ENCODE measurements at places on chromosomes 4 and X. TPM values are rescaled to one million over a fixed set of nuclear protein-coding genes. Genes with fewer than 3 reads are reported as not detected.

GRCh38 chr4:147339100-147339499 lies 141.8 kb upstream of the EDNRA start:
- H3K27me3 ChIP-seq, result no peaks in the 10 kb centered on the region
- DNase-seq, result no peak
- no peak overlapping the region for H3K27ac ChIP-seq
- no peaks in the 10 kb centered on the region for H3K36me3 ChIP-seq

DNA sequence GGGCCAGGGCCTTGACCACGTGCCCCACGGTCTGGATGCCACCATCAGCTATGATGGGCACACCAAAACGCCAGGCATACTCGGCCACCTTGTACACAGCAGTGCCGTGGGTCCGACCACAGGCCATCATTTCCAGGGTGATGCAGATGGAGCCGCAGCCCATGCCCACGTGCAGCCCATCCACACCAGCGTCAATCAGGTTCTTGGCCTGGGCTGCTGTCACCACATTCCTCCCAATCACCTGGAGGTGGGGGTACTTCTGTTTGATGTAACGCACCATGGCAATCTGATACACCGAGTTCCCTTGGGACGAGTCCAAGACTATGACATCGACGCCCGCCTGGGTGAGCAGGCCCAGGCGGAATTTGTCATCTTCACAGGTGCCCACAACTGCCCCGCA lies 221.2 kb upstream of the ATP6AP2 start:
- no peak overlapping the region for H3K4me3 ChIP-seq
- H3K4me1 ChIP-seq, result no peaks in the 10 kb centered on the region
- no peaks in the 10 kb centered on the region for H3K27me3 ChIP-seq

- H3K27ac ChIP-seq, result no peak overlapping the region
- DNase-seq, result no peak
- no peaks in the 10 kb centered on the region for H3K36me3 ChIP-seq
- H3K4me1 ChIP-seq, result no peaks in the 10 kb centered on the region
- no peaks in the 10 kb centered on the region for H3K27me3 ChIP-seq
Observed at GRCh38 chr4:142663828-142664227, 182.3 kb downstream of the INPP4B start.

DNA sequence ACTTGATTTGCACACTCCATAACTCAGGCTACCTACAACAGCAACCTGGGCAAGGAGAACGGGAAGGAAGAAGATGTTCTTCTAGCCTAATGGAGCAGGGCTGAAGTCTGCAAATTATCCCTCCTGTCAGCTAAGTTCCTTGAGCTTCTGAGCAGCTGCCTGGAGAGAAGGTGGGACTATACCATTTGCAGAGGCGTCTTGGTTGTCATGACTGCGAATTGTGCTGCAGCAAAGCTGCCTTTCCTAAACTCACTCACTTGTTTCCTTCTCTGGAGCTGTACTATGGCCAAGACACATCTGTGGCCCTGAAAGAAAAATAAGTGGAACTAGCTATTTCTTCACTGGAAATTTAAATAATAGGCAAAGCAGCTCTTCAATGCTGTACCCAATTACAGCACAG lies 682.4 kb upstream of the GRIA3 start:
- H3K4me1 ChIP-seq, result no peaks in the 10 kb centered on the region
- no peaks in the 10 kb centered on the region for H3K36me3 ChIP-seq
- no peak for DNase-seq

- no peak for DNase-seq
- no peak overlapping the region for H3K27ac ChIP-seq
- H3K4me1 ChIP-seq, result no peaks in the 10 kb centered on the region
Observed at GRCh38 chr4:165058666-165059065, 5.0 kb downstream of the TRIM75 start.

- H3K4me1 ChIP-seq, result no peaks in the 10 kb centered on the region
- no peaks in the 10 kb centered on the region for H3K27me3 ChIP-seq
- H3K36me3 ChIP-seq, result no peaks in the 10 kb centered on the region
- H3K27ac ChIP-seq, result peak overlapping the region; percentile 34
Observed at GRCh38 chrX:111354496-111354895, 57.5 kb downstream of the DCX start.

GRCh38 chr4:185304944-185305690 lies 90.6 kb downstream of the LRP2BP start:
- H3K27me3 ChIP-seq, result no peaks in the 10 kb centered on the region
- no peaks in the 10 kb centered on the region for H3K36me3 ChIP-seq
- H3K4me1 ChIP-seq, result no peaks in the 10 kb centered on the region
- H3K27ac ChIP-seq, result no peak overlapping the region
- DNase-seq, result no peak

DNA sequence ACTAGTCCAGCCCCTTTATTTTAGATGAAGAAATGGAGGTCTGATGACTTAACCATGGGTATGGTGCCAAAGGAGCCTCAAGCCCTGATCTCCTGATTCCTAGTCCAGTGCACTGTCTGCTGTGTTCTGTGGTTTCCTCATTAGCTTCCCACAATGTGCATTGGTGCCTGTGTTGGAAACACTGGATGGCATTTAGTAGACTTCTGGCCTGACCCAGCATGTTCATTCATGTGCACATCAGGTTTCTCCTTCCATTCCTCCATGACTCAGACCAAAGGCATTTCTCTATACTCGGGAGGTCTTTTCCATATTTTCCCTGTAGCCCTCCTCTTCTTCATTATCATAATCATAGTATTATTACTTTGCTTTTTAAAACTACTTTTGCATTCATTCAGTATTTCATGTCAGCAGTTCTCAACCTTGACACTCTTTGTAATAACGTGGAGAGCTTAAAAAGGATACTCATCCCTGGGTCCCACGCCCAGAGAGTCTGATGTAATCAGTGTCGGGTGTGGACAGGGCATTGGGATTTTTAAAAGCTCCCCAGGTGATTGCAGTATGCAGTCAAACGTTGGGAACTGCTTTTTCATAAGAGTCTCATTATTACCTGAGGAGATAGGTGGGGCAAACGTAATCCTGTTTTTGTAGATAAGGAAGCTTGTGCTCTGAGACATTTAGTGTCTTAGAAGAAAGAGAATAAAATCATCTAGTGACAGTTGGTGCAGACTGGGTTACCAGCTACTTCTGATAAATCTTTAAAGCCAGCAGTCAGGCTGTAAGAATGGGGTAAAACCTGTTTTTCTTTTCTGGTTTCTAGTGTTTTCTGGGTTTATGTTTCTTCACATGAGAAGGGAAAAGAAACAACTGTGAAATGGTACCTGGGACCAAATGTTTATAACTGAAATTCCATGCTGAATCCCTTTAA lies 40.9 kb upstream of the XK start:
- H3K27ac ChIP-seq, result no peak overlapping the region
- H3K4me3 ChIP-seq, result no peak overlapping the region
- no peak for DNase-seq
- no peaks in the 10 kb centered on the region for H3K36me3 ChIP-seq
- no peaks in the 10 kb centered on the region for H3K4me1 ChIP-seq

GRCh38 chr4:123649645-123650391 lies 253.2 kb downstream of the SPRY1 start:
- H3K4me3 ChIP-seq, result no peak overlapping the region
- no peak for DNase-seq
- peak overlapping the region; percentile 83 for H3K27ac ChIP-seq
- H3K36me3 ChIP-seq, result no peaks in the 10 kb centered on the region
- peaks cover 5% of the 10 kb centered on the region for H3K4me1 ChIP-seq
- H3K27me3 ChIP-seq, result no peaks in the 10 kb centered on the region

GRCh38 chrX:130738638-130739195 lies 164.3 kb downstream of the ENOX2 start:
- no peaks in the 10 kb centered on the region for H3K36me3 ChIP-seq
- peaks cover 16% of the 10 kb centered on the region for H3K27me3 ChIP-seq
- H3K27ac ChIP-seq, result no peak overlapping the region
- H3K4me3 ChIP-seq, result no peak overlapping the region

GRCh38 chr4:173170182-173170778 lies 1.7 kb downstream of the GALNT7 start:
- H3K4me1 ChIP-seq, result peaks cover 8% of the 10 kb centered on the region
- DNase-seq, result no peak
- no peaks in the 10 kb centered on the region for H3K36me3 ChIP-seq
- no peaks in the 10 kb centered on the region for H3K27me3 ChIP-seq
- H3K27ac ChIP-seq, result peak overlapping the region; percentile 97
- peak overlapping the region; percentile 86 for H3K4me3 ChIP-seq

GRCh38 chr4:110062166-110062565 lies 136.2 kb downstream of the ELOVL6 start:
- no peaks in the 10 kb centered on the region for H3K36me3 ChIP-seq
- no peaks in the 10 kb centered on the region for H3K27me3 ChIP-seq
- H3K27ac ChIP-seq, result no peak overlapping the region
- DNase-seq, result no peak
- no peaks in the 10 kb centered on the region for H3K4me1 ChIP-seq

- H3K27me3 ChIP-seq, result no peaks in the 10 kb centered on the region
- no peak for DNase-seq
- no peaks in the 10 kb centered on the region for H3K4me1 ChIP-seq
- H3K4me3 ChIP-seq, result no peak overlapping the region
- H3K36me3 ChIP-seq, result no peaks in the 10 kb centered on the region
- no peak overlapping the region for H3K27ac ChIP-seq
Observed at GRCh38 chr4:85703096-85703495, 228.1 kb downstream of the ARHGAP24 start.

- H3K27ac ChIP-seq, result no peak overlapping the region
- no peak overlapping the region for H3K4me3 ChIP-seq
- no peak for DNase-seq
- no peaks in the 10 kb centered on the region for H3K27me3 ChIP-seq
- no peaks in the 10 kb centered on the region for H3K4me1 ChIP-seq
Observed at GRCh38 chr4:154519214-154519613, 27.6 kb upstream of the DCHS2 start.

- H3K4me3 ChIP-seq, result no peak overlapping the region
- no peaks in the 10 kb centered on the region for H3K27me3 ChIP-seq
- no peaks in the 10 kb centered on the region for H3K4me1 ChIP-seq
- H3K27ac ChIP-seq, result no peak overlapping the region
Observed at GRCh38 chr4:6362243-6362885, 92.7 kb downstream of the WFS1 start.

DNA sequence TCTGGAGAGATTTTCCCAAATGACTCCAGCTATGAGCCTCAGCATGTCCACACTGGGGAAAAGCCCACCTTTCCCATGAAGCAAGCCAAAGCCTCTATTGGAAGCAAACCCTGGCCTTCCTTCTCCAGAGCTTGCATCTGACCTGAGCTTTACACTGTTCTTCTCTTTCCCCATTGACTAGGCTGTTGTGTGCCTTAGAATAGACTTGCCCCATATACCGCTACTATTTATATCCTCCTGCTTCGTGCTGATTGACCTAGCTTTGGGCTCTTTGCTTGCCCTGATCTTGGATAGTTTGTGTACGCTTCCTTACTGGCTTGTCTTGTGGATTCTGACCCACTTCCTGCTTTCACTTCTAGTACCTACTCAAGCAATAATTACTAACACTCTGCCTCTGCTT lies 30.9 kb downstream of the FAM9B start:
- no peaks in the 10 kb centered on the region for H3K36me3 ChIP-seq
- no peak overlapping the region for H3K27ac ChIP-seq
- H3K4me1 ChIP-seq, result no peaks in the 10 kb centered on the region
- DNase-seq, result no peak

DNA sequence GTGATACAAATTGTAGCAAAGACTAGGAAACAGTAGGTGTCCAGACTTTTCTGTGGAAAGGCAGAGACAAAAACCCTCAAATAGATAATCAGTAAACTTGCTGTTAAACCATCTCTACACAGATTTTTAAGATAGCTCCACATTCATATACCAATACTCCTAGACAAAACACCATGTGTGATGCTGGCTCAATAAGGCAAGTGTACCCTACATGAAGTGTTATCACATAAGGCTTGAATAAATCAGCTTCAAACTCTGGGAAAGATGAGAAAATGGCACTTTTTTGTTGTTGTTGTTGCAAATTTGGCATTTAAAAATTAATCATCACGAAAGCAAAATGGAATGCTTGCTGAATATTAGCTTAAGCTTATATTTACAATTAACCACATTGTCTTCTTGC lies 45.1 kb downstream of the DRD5 start:
- H3K4me3 ChIP-seq, result no peak overlapping the region
- no peak for DNase-seq
- H3K4me1 ChIP-seq, result no peaks in the 10 kb centered on the region
- no peaks in the 10 kb centered on the region for H3K36me3 ChIP-seq
- no peak overlapping the region for H3K27ac ChIP-seq

DNA sequence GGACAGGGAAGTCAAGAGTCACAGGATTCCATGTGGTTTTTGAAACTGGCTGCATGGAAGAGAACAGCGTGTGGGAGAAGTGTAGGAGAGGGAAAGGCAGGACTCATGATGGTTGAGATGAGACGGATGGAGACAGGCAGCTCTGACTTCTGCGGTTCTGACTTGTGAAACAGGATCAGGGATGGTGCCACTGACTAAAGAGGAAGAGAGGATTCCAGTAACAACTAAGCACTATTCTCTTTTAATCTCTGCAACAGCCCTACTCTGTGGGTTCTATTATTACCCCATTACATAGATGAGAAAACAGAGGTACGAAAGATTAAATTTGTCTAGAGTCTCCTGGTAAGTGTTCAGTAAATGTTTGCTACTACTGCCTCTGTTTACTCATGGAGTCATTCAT lies 156.3 kb downstream of the CBR4 start:
- H3K4me1 ChIP-seq, result peaks cover 21% of the 10 kb centered on the region
- H3K4me3 ChIP-seq, result no peak overlapping the region
- no peak for DNase-seq
- no peaks in the 10 kb centered on the region for H3K27me3 ChIP-seq
- peak overlapping the region; percentile 65 for H3K27ac ChIP-seq

DNA sequence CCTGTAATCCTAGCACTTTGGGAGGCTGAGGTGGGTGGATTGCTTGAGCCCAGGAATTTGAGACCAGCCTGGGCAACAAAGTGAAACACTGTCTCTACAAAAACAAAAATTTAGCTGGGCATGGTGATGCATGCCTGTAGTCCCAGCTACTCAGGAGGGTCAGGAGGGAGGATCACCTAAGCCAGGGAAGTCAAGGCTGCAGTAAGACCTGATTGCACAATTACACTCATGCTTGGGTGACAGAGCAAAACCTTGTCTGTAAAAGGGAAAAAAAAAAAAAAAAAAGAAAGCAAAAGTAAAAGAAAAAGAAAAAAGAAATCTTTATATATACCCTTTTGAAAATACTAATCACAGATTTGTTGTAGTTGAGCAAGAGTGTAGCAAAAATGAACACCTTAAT lies 801.0 kb upstream of the IGFBP7 start:
- no peaks in the 10 kb centered on the region for H3K36me3 ChIP-seq
- no peak overlapping the region for H3K27ac ChIP-seq
- H3K4me3 ChIP-seq, result no peak overlapping the region
- H3K27me3 ChIP-seq, result no peaks in the 10 kb centered on the region

DNA sequence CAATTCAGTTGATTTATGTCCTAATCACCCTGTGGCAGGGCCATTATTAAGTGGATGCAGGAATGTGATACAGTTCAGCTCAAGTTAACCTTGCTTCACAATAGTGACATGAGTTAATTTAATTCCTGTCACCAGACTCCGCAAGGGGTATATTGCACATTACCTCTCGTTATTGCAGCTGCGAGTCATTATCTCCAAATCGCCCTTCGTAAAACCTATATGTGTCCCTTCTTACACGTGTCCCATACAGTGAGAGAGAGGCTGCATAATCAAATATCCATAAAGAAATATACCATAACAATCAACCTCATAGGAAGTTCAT lies 369.9 kb upstream of the ANXA10 start:
- H3K4me1 ChIP-seq, result no peaks in the 10 kb centered on the region
- no peaks in the 10 kb centered on the region for H3K36me3 ChIP-seq
- no peak overlapping the region for H3K27ac ChIP-seq

The ZBTB33 gene
- total RNA-seq, result 18.4 TPM

The AWAT1 gene
- not detected for total RNA-seq

The SLC6A14 gene
- total RNA-seq, result not detected

The NUDT6 gene
- 10.8 TPM for total RNA-seq

The DGKK gene
- total RNA-seq, result not detected

The TLR3 gene
- 4.3 TPM for total RNA-seq

The GYPA gene
- total RNA-seq, result not detected

The NMU gene
- total RNA-seq, result not detected

The MORF4L2 gene
- 400 TPM for total RNA-seq

The TLR10 gene
- 0.48 TPM for total RNA-seq

The PPP2R2C gene
- total RNA-seq, result 0.44 TPM

The PABPC4L gene
- 0.98 TPM for total RNA-seq
